Immature natural killer cell (primary cell): ENCODE measurements at places on chromosomes 12 and 14. TPM values are rescaled to one million over a fixed set of nuclear protein-coding genes. Genes with fewer than 3 reads are reported as not detected.

The SLC2A14 gene
- not detected for polyA plus RNA-seq

The CLEC7A gene
- polyA plus RNA-seq = 1.4 TPM

DNA sequence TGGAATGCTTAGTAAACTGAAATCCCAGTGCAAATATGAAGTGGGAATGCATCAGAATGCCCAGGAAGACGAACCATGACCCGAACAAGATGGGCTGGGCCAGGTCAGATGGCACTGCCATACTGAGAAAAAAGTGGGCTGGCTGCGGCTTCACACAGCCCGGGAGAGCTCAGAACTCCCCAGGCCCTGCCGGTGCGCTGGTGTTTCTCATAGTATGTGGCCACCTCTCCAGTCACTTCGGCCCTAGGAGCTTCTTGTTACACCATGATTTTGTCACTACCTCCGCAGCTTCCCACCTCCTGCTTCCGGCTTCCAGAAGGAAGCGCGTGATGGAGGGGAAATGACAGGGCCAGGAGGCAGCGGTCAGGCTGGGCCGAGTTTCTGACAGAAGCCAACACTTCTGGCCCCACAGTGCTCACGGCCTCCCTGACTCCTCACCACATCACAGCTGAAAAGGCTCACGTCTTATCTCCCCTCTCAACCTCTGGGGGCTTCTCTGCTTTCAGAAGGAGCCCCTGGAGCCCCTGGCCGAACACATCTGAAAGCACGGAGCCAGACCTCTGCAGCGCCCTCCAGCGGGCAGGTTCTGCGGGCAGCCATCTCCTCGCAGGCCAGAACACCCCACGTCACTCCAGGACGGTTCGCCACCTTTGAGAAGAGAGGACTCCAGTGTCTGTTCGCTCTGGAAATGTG is 30.7 kb downstream of the DAD1 start:
- DNase-seq = peak; percentile 77

The FGF23 gene
- polyA plus RNA-seq = not detected

The STAC3 gene
- not detected for polyA plus RNA-seq

- no peak for DNase-seq
These were observed 56.4 kb downstream of the VCPKMT start for GRCh38 chr14:50059763-50060616.

DNA sequence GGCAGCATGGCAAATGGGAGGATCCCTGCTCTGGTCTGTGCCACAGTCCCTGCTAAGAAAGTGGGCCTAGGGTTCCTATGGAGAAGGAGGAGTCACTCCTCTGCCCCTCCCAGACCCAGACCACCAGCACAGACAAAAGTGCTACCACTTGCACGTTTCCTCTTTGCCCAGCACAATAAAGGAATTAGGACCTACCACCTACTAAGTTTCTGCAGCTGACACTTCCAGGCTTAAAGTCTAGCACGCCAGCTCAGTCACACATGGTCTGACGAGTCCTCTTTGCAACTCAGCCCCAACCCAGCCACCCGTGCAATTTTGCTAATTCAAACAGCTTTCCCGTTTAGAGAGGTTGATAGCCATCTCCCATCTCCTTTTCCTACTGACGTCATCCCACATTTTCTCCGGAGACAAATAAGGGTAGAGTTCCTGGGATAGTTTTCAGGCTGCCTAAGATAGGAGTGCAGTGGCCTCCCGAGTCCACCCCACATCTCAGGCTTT is 66.2 kb upstream of the PTGR2 start:
- peak; percentile 38 for DNase-seq

DNA sequence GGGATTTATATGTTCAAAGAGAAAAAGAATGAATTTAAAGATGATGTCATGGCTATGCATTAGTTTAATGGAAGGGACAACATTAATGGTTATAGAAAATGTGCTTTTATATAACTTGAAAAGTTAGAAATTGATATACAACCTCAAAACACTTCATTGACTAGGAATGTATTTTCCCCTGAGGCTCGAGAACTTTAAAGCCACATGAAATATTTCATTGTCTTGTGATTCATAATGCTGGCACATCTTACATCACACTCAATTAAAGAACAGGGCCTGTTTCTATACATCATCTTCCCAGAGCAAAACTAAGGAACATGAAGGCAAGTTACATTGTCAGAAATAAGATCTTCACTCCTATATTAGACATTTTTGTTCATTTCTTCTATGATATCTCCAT is 35.2 kb upstream of the PAWR start:
- no peak for DNase-seq

GRCh38 chr14:28570391-28570790 is 196.2 kb upstream of the FOXG1 start:
- DNase-seq = no peak

GRCh38 chr12:20716037-20716436 is 20.9 kb downstream of the SLCO1C1 start:
- DNase-seq = no peak

The CPNE8 gene
- polyA plus RNA-seq = 0.76 TPM

The JPH4 gene
- polyA plus RNA-seq = not detected

- DNase-seq = no peak
These were observed 422.1 kb downstream of the AACS start for GRCh38 chr12:125487336-125487735.

The DHRS2 gene
- not detected for polyA plus RNA-seq

DNA sequence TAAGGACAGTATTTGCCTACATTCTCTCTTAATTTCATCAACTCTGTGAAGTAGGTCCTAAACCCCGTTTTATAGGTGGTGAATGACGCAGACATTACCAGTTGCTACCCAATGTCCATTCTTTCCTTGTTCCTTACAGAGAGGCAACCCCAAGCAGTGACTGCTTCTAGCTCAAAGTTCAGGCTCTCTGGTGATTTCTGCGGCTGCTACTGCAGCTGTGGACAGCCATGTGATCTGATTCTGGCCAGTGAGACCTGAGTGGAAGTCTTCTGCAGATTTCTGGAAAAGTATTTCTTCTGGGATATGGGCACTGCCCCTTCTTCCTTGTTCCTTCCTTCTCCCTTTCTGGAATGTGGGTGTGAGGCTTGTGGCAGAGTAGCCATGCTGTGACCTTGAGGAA is 82.9 kb downstream of the ARF6 start:
- no peak for DNase-seq

DNA sequence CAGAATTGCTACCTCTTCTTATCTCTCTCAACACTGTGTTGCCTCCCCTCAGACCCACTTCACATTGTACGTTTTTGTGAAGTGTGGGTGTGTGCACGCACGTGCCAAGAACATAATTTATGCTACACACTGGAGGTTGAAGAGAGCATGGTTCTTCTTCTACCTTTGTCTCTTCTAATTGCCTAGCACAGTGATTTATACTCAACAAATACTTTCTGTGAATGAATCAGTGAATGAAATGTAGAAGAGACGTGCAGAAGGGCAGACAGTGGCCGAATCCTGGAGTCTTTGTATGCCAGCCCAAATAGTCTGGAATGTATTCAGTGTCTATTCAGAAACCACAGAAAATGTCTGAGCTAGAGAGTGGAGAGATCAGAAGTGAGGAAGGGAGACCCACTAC is 4.6 kb upstream of the SAMD4A start:
- no peak for DNase-seq

- DNase-seq = no peak
These were observed 700 bp downstream of the CNIH1 start for GRCh38 chr14:54440476-54440872.

- peak; percentile 79 for DNase-seq
These were observed 25.0 kb downstream of the SH2B3 start for GRCh38 chr12:111430433-111431353.

The AMDHD1 gene
- polyA plus RNA-seq = 2.4 TPM

- DNase-seq = peak; percentile 98
These were observed at the start of gene PRR13 for GRCh38 chr12:53441040-53441833. PRR13 (plus strand) TSS chr12:53441734; CDS start chr12:53442715, 981 bp downstream.

- no peak for DNase-seq
These were observed 502.3 kb downstream of the TMEM132D start for GRCh38 chr12:129401572-129401971.

GRCh38 chr12:106135075-106135474 is 3.7 kb downstream of the NUAK1 start:
- DNase-seq = no peak

The NIN gene
- 9.7 TPM for polyA plus RNA-seq

The MYH6 gene
- not detected for polyA plus RNA-seq

DNA sequence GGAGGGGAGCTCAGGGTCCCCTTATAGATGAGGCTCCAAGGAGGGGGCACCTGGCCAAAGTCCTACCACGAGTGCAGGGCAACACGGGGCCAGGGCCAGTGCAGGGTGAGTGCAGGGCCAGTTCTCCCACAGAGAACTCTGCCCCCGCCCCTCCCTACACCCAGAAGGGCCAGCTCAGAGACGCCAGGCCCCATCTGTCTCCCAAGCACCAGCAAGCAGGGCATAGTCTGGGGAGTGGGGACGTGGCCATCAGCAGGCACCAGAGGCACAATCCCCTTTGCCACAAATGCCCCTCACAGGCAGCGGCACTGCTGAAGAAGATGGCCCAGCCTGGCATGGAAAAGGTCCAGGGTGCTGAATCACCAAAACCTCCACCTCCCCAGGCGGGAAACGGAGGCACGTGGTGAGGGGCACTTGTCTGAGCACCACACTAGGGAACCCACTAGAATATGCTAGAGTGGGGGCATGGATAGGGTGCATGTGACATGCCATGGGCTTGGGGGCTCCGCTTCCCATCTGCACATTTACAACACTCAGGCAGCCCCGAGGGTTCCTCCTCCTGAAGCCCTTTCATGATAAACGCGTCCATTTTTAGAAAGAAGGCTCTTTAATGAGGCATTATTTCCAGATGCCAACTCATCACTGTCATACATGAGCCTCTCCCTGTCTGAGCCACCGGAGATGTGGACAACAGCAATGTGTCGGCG is 17.8 kb downstream of the CCDC85C start:
- DNase-seq = no peak

The CYP46A1 gene
- not detected for polyA plus RNA-seq

GRCh38 chr12:27623645-27624044 is 72.6 kb upstream of the REP15 start:
- DNase-seq = no peak

DNA sequence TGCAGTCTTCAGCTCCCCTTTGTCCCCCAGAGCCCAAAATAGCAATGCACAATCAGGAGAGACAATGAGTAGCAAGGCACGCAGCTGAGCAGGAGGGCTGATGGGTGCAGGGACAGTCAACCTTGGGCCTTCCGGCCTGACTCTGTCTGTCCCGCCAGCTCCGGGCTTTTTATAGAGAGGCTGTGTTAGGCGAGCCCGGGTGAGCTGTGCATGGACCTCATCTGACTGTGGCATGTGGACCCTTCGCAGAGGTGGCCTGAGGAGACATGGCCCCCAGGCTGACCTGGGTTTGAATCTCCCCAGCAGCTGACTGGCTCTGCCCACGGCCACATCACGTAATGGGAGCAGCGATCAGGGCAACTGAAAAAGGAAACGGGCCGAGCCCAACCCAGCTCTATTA is 177.9 kb downstream of the TSPAN9 start:
- no peak for DNase-seq

The CLEC9A gene
- 0.99 TPM for polyA plus RNA-seq

DNA sequence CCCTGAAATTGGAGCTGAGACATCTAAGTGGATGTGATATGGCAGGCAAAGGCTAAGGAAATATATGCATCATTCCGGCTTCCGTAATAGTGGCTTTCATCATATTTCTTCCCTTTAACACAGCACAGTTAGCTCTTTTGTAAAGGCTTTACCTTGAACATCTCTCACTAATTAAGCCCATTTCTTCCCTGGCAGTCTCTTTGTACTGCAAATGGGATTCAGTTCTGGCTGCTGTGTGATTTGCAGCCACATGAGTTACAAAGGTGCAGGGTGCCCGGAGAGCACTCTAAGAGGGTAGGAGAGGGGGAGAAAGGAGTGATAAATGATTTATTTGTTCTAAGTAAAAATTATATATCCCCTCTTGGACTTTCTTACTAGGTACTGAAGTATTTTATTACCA is 232.1 kb upstream of the CCDC196 start:
- DNase-seq = no peak

The CLEC6A gene
- not detected for polyA plus RNA-seq

GRCh38 chr12:131035245-131035681 is 81.6 kb downstream of the ADGRD1 start:
- DNase-seq = no peak

The KLHL33 gene
- polyA plus RNA-seq = 0.21 TPM

- no peak for DNase-seq
These were observed 794.3 kb upstream of the NOVA1 start for GRCh38 chr14:27392153-27392552.

- DNase-seq = no peak
These were observed 24.5 kb upstream of the TSPAN11 start for GRCh38 chr12:30902001-30902400.
